CD4-positive, alpha-beta memory T cell (primary cell): ENCODE measurements at places on chromosomes 5 and 9.

DNA sequence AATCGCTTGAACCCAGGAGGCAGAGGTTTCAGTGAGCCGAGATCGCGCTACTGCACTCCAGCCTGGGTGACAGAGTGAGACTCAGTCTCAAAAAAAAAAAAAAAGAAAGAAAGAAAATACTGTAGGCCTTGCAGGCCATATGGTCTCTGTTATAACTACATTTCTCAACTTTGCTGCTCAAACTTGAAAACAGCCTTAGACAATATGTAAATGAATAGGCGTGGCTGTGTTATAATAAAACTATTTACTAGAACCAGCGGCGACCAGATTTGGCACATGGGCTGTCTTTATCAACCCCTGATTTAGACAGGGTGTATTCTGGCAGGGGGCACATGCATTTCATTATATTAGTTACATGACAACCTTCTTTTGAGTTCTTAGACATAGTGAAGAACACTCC is 130.0 kb downstream of the C9orf152 start:
- DNase-seq: no peak

GRCh38 chr5:54332720-54333119 is 22.3 kb upstream of the ARL15 start:
- DNase-seq: no peak

GRCh38 chr5:23274171-23274570 is 233.2 kb upstream of the PRDM9 start:
- no peak for DNase-seq

- no peak for DNase-seq
Measured at GRCh38 chr5:41649659-41650058, 139.3 kb upstream of the PLCXD3 start.

DNA sequence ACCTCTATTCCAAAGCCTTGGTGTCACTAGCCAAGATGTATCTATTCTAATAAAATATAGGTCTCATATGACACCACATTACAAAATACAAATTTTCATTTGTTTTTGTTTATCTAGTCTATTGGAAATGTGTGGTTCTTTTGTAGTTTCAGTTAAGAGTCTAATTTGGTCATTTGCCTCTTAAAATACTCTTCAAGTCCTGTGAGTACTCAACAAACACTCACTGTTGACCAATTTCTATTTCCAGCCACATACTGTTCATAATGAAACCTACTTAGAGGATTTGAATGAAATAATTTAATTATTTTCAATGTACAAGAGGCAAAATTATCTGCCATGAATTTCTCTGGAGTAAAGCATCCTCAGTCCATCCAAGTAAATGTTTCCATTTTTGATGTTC is 40.6 kb downstream of the SLC1A3 start:
- DNase-seq: no peak

GRCh38 chr5:147882586-147883313 is 4.2 kb downstream of the SCGB3A2 start:
- DNase-seq: no peak

GRCh38 chr9:33263131-33264002 is 1.1 kb downstream of the BAG1 start:
- no peak for DNase-seq

GRCh38 chr9:93447655-93448054 is 3.8 kb upstream of the FAM120A start:
- no peak for DNase-seq

- no peak for DNase-seq
Measured at GRCh38 chr5:61991866-61992265, 314.1 kb upstream of the KIF2A start.
